Hypothalamus (tissue), 51 donors: ENCODE measurements at places on chromosomes 16 and 17.

GRCh38 chr17:75130059-75130631 lies 1.4 kb downstream of the NT5C start:
- no peak for DNase-seq

DNA sequence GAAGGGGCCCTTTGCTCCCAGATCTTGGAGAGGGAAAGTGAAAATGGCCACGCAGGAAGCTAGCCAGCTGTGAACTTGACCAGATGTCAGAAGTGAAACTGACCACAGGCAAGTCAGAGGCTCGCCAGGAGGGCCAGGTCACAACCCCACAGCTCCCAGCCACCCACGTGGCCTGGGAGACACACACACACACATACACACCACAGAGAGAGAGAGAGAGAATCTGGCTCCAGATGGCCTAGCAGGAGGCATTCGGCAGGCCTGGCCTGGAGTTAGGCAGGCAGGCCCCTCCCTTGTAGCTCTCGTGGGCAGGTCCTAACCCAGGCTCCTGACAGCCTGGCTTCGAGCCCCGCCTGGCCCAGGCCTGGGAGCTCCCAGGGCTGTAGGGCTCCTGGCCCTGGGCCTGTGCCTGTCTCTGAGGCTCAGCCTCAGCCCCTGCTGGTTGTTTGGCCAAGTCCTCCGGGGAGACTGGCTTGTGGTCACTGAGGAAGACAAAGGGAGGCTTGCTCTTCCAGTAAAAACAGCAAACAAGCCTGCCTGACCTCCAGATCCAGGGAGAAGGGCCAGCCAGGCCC lies 20.2 kb downstream of the NGFR start:
- peak; percentile 62 for DNase-seq

DNA sequence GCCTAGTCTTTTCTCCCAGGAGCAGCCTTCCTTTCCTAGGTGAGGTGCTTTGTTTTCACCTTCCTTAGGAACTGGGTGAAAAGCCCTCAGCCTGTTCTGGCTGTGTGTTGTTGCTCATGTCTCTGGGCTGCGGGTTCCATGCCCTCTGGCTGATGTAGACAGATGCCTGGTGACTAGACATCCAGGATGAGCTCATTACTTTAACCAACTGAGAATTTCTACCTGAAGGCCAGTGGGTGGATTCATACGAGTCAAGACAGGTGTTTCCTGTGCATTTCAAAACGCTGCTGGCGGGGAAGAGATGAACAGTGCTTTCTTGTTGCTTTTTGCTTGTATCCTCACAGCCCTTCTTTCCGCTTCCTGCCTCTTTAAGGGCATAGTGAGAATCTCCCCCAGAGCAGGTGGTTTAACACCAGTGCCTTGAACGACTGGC lies 22.3 kb downstream of the SAP30BP start:
- DNase-seq: no peak

- no peak for DNase-seq
Measured at GRCh38 chr17:59851439-59852375, 41.0 kb downstream of the TUBD1 start.

- DNase-seq: no peak
Measured at GRCh38 chr16:10594312-10594950, 14.0 kb upstream of the EMP2 start.

DNA sequence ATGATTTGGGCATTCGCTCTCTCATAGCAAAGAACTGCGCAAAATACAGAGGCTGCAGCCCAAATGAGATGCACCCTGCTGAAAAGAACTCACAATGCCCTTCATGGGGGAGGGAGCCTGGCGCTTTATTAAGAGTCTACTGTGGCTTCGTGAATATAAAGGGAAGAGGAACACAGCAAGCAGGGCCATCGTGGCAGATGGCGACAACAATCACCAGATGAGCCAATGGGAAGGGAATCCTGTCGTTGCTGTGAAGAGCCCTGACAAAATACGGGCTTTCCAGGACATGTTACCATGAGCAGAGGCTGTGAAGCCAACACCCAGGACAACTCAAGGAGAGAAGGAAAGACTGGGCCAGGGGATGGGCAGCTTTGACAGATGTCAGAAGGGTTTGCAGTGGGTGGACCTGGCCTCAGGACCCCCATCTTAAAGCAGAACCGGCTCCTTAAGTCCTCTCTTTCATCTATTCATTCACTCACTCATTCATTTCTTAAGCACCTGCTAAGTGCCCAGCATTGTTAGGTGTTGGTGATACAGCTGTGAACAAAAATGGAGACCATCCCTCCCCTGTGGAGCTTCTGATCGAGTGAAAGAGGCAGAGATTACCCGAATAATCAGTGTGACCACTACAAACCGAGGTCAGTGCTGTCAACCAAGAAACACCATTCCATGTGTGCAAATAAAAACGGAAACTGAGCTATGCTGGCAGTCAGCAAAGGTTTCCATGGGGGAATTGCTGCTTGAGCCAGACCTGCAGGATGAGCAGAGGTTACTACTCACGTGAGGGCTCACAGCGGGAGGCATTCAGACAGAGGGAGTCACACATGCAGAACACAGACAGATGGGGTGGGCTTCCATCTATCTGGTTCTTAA lies 125.8 kb downstream of the DYNLRB2 start:
- no peak for DNase-seq

DNA sequence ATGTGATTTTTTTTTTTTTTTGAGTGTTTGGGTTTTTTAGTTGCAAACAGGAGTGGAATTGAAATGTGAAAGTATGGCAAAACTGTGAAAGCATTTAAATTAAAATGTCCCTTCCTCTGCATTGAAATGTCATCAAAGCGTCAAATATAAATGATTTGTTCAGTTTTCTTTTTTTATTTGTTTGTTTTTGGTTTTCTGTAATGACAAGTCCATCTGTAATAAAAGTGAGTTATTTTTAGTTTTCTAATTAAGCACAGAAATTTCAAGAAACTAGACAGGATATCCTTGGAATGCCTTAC lies 1.9 kb upstream of the TOB1 start:
- no peak for DNase-seq

GRCh38 chr16:11631214-11631613 lies 37.0 kb upstream of the SNN start:
- no peak for DNase-seq
